Glomerular endothelial cell (primary cell): ENCODE measurements at places on chromosomes 12 and 14.

- DNase-seq, result no peak
Observed at GRCh38 chr14:76293923-76294322, 82.0 kb upstream of the ESRRB start.

DNA sequence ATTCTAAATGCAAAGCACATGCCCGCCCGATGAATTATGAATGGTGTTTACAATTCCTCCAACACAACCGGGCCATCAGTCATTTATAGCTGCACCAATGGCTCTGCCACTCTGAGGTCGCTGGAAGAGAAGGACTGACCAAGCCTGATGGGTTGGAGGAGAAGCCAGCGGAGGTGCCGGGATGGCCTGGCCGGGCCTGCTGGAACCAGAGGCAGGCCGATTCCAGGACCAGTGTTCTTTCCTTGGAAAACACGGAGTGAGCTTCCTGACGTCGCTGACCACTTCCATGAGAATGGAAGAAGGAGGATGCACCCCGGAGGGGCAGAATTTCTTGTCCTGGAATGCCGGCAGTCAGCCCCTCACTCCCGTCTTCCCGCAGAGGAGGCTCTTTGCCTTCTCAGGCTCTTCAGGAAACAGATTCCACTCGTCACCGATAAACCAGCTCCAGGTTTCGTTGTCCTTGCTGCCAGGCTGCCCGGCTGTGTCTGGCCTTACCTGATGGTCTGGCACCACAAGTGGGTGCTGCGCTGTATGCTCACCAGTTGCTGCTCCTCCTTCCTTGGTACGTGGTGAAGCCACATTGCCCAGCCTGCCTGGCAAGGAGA lies 358.5 kb upstream of the SFSWAP start:
- no peak for DNase-seq

DNA sequence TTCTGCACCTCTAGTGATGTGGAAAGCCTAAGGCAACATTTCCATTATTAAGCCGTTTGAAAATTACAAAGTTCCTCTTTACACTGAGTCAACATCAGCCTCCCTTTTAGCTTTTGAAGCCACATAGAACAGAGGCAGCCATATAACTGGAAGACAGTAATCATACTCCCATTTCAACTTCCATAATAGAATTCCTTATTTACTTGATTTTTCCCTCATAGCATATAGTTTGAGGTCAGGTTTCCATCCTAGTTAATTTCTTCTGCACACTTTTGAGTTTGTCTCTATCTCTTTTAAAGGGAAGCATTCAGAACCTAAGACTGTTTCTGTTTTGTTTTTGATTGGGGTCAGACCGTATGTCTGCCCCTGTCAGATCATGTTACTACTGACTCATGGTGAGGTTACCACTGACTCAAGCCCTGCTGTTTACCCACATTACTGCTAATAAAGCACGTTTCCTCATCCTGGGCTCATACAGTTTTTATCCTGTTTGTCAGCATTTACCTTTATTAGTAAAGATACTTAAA lies 161.0 kb downstream of the SLC38A4 start:
- no peak for DNase-seq

DNA sequence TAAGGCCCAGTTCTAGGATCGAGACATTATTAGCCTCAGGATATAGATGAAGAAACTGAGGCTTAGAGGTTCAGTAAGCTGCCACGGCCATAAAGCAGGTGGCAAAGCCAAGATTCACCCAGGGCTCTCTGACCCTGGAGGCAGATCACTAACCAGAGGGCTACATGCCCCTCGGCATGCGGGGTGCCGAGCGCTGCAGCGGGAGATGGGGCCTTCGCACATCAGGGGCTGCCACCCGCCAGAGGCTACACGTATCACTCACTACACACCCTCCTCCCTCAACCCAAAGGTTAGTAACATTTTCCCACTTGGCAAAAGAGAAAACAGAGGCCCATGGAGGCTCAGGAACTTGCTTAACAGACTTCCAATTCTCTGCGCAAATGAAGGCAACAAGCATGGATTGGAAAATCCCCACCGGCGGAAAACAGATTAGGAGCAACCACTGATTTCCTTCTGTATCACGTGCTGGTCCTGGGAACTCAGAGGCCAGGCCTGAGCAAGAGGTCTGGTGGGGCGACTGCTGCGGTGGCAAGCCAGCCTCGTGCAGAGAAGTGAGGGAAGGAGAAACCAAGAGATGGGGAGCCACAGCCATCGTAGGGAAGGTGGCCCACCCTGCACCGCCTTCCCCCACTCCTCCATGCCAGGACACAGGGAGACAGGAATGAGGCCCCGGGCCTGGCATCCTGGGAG lies 6.0 kb downstream of the CCDC85C start:
- DNase-seq, result no peak

DNA sequence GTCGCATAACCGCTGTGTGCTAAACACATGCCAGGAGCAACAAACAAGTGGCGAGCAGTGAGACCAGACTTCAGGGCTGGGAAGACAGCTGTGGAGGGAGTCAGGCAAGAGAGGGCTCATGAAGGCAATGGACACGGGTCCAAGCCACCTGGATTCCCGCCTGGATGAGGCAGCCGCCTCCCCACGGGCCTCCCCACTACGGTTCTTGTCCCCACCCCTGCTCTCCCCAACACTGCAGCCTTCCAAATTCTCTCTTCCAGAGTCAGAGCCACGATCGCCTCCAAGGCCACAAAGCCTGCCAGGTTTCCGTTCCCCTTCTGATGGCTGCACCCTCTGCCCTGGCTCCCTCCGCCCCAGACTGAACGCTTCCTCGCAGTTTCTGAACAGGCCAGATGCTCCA lies 36.1 kb upstream of the PIWIL1 start:
- no peak for DNase-seq
